ENCODE measurements at places on chromosomes 3 and 15.

- peak; percentile 79 for DNase-seq
Observed at GRCh38 chr3:108757404-108757982, at the start of gene RETNLB. Gene RETNLB, minus strand, starts transcription at chr3:108757410. Its CDS starts 225 bp downstream, at chr3:108757185.

GRCh38 chr3:11457135-11457534 lies 184.9 kb downstream of the ATG7 start:
- no peak for DNase-seq

DNA sequence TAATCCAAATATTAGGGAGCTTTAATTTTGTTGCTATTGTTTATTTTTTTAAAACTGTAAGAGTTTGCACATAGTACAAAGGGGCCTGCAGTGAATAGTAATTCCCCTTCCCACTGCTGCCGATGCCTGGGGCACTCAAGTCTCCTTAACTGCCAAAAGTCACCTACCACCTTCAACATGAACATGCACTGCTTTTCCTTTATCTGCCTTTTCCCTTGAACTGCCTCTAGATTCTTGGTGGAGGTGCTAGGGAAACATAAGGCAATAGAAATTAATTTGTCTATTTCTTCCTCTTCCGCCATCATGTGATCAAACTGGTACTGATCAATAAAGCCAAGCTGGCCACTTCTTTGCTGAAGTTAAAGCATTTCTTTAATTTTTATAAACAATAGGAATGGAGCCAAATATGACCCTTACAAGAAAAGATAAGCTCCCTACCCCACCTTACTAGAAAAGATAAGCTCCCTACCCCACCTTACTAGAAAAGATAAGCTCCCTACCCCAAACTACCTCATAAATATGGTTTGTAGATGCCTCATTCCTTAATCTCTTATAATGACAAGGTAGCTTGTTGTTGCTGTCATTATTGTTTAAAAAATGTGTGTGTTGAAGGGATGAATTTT lies 17.4 kb upstream of the ACAP2 start:
- DNase-seq = no peak

GRCh38 chr3:194598771-194599557 lies 34.3 kb downstream of the TMEM44 start:
- DNase-seq = no peak

- DNase-seq = no peak
Observed at GRCh38 chr3:66227915-66228314, 7.1 kb downstream of the SLC25A26 start.

All from NCI-H748 treated with DMSO at 0.1 percent for 48 hours (cell line).